ENCODE measurements at places on chromosomes 3 and 15.

DNA sequence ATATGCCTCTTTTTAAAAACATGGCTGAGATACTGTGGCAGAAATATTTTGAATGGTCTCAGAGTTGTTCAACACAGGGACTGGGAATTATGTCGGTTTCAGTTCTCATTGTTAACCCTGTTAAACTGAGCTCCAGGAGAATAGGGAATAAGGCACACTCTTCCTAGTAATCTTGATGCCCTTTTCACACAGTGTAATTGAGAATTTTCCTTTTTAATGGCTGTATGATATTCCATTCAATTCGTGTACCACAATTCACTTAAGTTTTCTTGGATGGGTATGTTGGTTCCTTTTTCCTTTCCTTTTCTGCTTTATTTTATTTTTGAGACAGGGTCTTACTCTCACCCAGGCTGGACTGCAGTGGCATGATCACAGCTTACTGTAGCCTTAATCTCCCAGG, 33.7 kb upstream of the BCL2L10 start:
- no peak for DNase-seq

DNA sequence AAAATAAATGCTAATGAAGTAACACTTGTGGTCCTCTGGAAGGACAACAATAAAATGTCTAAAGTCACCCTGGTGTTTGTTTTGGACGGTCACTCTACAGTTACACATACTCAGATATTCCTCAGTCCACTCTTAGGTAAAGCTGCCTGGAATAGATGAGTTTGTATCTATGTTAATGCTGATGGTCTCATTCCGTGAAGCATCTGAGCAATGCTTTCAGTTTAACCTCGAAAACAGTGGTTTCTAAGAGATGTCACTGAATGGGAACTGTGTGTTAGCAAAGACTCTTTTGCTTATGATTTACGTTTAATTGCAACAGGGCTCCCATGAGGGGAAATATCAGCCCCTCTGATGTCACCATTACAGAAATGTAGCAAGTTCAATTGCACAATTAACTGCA, 49.1 kb downstream of the FBN1 start:
- DNase-seq, result no peak

GRCh38 chr15:40511472-40512133, 40.8 kb downstream of the CHST14 start:
- DNase-seq, result no peak

GRCh38 chr15:29312387-29312786, 42.8 kb upstream of the NSMCE3 start:
- DNase-seq, result no peak

DNA sequence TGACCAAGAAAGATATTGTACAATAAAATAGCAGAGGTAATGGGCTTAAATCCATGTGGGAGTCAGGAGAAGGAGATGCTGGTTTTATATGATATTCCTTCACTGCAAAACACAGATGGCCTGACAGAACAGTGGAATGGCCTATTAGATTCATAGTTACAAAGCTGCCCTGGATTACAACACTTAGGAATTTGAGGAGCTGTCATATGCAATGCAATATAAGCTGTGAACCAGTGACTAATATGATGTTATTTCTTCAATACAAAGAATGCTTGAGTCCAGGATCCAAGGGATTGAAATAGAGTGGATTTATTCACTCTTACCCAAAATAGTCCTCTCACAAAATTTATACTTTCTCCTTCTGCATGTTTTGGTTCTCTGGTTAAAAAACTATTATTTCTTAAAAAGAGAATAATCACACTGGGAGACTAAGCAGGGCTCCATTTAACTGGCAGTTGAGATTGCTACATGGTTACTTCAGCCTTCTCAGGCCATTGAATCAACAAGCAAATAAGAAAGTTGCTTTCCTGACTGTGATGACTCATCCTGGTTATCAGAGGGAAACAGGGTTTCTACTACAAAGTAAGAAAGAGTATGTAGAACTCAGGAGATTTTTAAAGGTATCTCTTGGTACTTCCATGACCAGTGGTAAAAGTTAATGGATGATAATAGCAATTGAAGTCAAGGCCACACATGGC, 79.8 kb upstream of the ZPLD1 start:
- DNase-seq, result no peak

- no peak for DNase-seq
Observed at GRCh38 chr15:58864602-58865424, 68.7 kb downstream of the SLTM start.

DNA sequence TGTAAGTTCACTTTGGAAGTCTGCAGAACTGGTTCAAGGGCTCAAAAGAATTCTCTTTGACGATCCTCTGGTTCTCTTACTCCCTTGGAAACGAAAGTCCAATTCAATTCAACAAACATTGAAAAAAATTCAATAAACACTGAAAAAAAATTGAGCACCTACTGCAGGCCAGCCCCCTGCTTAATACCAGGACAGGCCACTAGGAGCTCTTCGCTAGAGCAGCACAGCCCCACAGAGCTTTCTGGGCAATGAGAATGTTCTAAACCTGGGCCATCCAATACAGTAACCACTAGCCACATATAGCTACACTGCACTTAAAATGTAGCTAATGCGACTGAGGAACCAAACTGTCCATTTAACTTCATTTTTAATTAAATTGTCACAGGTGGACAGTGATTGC, 50.4 kb upstream of the DCLK3 start:
- DNase-seq, result no peak

DNA sequence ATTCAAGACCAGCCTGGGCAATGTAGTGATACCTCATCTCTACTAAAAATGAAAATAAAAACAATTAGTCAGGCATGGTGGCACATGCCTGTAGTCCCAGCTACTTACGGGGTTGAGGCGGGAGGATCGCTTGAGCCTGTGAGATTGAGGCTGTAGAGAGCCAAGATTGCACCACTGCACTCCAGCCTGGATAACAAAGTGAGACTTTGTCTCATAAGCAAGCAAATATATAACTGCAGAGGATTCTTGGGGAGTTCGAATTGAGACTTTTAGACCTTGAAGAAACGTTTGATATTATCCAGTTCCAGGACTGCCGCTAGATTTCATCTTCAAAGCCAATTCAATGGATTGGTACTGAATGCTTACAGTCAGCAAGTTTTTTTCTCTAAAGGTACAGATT, 11.9 kb upstream of the RARB start:
- no peak for DNase-seq

All from neuronal stem cell (in vitro differentiated cells).